ENCODE measurements at places on chromosomes 11 and 22. TPM values are rescaled to one million over a fixed set of nuclear protein-coding genes. Genes with fewer than 3 reads are reported as not detected.

Gene SULT4A1
- 0.98 TPM for total RNA-seq

Gene DGAT2
- total RNA-seq = 1.3 TPM

Gene PHF21B
- not detected for total RNA-seq

Gene GRIK4
- total RNA-seq = 0.33 TPM

Gene MMP27
- not detected for total RNA-seq

Gene GGT1
- total RNA-seq = 2.3 TPM

Gene PRAME
- not detected for total RNA-seq

Gene AIFM3
- 0.33 TPM for total RNA-seq

Gene C11orf65
- 0.10 TPM for total RNA-seq

Gene NPAS4
- total RNA-seq = not detected

Gene RBM14
- 46.0 TPM for total RNA-seq

Gene P4HA3
- total RNA-seq = 43.8 TPM

Gene TBCEL
- 32.9 TPM for total RNA-seq

Gene MRGPRF
- total RNA-seq = 0.10 TPM

Gene TOLLIP
- 34.8 TPM for total RNA-seq

Gene FZD4
- 135 TPM for total RNA-seq
